ENCODE measurements at places on chromosomes 13 and 19.

- DNase-seq = no peak
These were observed 45.6 kb upstream of the MTIF3 start for GRCh38 chr13:27496006-27496405.

DNA sequence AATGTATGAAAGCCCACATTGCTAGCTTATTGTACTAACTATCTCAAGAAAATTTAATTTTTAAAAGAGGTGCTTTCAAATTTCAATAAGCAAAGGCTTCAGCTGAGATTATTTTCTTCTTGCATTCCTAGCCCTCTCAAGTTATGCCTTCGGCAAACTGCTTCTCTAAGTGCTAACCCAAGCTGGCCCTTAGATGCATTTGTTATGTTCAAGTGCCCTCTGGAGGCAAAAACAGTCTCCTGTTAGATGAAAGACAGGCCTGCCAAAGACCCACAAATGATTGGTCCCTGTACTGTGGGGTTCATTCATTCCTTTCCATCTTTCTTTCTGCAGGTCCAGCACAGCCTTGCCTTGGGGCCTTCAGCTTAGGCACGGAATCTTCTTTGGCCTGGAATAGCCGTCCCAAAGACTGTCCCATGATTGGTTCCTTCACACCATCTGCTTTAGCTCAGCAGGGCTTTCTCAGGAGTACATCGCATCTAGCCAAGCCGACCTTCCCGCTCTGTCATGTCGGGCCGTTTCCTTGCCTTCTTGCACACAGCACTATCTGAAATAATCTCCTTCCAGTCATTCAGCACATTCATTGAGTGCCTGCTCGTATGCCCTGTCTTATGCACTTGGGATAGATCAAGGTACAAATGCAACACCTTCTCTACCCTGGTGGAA lies 26.4 kb upstream of the TPTE2 start:
- peak; percentile 64 for DNase-seq

DNA sequence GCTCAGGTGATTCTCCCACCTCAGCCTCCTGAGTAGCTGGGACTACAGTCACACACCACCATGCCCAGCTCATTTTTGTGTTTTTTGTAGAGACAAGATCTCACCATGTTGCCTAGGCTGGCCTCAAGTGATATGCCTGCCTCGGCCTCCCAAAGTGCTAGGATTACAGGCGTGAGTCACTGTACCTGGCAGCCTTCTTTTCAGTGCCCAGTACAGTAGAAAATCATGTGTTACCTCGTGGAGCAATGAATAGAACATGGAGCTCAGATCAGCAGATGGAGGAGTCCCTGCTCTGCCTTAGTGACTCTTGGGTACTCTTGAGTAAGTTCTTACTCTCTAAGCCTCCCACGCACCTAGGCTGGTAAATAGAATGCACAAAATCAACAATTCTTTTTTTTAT lies 44.7 kb downstream of the THSD1 start:
- DNase-seq = peak; percentile 48

DNA sequence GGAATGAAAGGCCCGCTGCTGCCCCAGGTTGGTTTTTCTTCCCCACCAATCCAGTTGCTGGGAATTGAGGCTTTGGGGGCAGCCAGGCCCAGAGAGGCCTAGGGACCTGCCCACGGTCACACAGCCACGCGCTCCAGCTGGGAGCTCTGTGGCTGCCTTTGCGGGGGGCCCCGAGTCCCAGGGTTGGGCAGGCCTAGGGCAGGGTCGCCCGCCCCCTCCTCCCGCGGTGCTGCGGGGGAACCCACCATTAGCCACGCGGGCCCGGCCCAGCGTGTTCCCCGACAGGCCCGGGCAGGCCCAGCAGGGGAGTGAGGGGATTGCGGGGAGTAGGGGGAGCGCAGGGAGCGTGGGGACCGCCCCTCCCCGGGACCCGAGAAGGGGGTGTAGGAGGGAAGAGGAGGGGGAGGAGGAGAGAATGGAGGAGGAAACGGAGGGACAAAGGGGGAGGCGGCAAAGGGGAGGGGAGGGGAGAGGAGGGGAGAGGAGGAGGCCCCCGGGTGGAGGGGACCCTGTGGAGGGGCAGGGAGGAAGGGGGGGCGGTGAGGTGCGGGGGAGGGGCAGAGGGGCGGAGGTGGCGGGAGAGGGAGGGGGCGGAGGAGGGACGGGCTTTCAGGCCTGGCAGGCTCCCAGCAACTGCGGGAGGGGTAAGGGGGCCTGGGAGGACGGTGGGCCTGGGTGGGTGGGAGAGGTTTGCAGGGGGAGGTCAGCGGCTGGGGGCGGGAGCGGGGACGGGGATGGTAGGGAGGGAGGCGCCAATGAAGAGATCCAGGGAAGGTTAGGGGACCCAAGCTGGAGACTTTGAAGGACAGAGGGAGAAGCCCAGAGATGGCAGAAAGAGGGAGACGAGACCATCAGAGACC lies 12.9 kb upstream of the TLE2 start:
- DNase-seq = no peak

DNA sequence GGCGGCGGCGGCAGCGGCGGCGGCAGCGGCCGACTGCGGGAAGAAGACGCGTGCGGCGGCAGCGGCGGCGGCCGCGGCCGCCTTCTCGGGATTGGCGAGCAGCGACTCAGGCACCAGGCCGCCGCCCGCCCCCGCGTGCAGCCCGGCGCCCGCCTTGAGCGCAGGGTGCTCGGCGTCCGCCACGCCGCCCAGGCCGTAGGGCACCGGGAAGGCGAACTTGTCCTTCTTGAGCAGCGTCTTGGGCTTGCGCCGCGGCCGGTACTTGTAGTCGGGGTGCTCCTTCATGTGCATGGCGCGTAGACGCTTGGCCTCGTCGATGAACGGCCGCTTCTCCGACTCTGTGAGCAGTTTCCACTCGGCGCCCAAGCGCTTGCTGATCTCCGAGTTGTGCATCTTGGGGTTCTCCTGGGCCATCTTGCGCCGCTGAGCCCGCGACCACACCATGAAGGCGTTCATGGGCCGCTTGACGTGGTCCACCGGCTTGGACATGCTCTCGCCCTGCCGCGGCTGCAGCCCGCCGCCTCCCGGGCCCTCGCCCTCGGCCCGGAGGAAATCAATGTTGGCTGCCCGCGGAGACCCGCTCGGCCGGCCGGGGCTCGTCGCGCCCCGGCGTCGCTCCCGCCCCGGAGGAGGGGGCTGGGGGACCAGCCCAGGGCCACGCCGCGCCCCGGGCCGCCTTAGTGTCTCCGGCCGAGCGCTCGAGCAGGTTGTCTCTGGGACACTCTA lies 621 bp downstream of the SOX21 start:
- no peak for DNase-seq

- no peak for DNase-seq
These were observed 470.7 kb downstream of the ZNF536 start for GRCh38 chr19:30842926-30843325.

DNA sequence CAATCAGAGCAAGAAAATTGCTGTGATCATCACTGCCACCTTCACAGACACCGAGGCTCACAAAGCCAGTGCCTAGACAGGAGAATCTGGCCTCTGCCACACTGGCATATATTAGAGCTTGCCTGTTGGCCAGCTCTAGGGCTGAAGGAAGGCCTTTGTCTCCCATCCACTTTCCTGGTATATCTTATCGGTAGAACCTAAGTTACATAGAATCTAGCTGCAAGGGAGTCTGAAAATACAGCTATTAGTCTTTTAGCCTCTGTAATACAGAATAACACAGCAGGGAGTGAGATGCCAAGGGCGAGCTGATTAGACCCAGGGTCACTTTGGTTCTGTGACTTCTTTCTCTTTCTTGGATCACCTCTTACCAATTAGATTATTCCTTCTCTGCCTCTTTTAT lies 154.9 kb upstream of the KL start:
- no peak for DNase-seq

- DNase-seq = peak; percentile 88
These were observed 35.9 kb downstream of the RAB20 start for GRCh38 chr13:110525328-110526319.

DNA sequence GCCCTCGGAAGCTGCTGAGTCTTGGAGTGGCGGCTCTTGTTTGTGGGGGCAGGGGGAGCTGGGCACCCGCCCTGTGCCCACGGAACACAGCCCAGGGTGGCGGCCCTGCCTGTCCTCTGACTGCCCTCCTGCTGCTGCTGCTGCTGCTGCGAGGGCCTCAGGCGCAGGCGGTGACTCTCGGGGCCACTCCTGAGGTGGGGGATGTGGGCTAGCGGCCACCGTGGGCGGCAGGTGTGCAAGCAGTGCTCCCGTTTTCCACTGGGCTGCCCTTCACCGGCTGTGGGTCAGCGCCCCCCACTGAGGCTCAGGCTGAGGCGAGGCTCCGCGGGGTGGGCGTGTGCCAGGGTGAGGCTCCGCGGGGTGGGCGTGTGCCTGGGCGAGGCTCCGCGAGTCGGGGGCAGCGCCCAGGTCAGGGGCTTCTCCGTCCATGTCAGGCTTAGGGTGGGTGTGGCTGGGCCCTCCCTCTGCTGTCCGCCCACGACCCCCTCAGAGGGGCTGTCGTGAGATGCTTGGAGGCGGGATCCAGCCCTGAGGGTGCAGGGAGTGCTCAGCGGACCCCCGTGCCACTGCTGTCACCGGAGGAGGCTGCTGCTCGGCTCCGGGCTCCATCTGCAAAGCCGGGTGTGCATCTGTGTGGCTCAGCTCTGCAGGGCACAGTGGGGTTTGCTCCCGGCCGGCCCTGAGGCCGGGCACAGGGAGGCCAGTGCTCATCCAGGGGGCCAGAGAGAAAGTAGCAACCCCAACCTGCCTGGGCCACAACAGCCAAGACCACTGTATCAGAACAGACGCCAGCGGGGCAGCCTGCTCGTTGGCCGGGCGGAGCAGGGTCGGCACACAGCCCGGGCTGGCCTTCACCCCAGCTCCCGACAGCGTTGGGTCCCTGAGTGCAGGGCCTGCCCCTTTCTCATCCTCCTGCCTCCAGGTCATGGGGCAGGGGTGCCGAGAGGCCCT lies 14.5 kb downstream of the CSNK1G2 start:
- DNase-seq = no peak

GRCh38 chr19:45782820-45783785 lies 813 bp upstream of the DMPK start:
- peak; percentile 33 for DNase-seq

DNA sequence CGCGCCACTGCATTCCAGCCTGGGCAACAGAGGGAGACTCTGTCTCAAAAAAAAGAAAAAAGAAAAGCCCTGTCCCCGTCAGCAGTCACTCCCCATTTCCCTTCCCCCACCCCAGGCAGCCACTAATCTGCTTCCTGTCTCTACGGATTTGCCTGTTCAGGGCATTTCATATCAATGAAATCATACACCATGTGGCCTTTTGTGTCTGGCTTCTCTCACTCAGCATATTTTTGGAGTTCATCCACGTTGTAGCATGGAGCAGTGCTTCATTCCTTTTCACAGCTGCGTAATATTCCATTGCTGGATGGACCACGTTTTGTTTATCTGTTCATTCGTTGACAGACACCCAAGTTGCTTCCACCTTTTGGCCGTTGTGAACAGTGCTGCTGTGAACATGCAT lies 36.1 kb upstream of the KLF2 start:
- DNase-seq = no peak

- peak; percentile 3 for DNase-seq
These were observed 1937.3 kb downstream of the OLFM4 start for GRCh38 chr13:54965881-54966280.

- DNase-seq = no peak
These were observed 1.2 kb upstream of the ACP7 start for GRCh38 chr19:39082745-39083598.

DNA sequence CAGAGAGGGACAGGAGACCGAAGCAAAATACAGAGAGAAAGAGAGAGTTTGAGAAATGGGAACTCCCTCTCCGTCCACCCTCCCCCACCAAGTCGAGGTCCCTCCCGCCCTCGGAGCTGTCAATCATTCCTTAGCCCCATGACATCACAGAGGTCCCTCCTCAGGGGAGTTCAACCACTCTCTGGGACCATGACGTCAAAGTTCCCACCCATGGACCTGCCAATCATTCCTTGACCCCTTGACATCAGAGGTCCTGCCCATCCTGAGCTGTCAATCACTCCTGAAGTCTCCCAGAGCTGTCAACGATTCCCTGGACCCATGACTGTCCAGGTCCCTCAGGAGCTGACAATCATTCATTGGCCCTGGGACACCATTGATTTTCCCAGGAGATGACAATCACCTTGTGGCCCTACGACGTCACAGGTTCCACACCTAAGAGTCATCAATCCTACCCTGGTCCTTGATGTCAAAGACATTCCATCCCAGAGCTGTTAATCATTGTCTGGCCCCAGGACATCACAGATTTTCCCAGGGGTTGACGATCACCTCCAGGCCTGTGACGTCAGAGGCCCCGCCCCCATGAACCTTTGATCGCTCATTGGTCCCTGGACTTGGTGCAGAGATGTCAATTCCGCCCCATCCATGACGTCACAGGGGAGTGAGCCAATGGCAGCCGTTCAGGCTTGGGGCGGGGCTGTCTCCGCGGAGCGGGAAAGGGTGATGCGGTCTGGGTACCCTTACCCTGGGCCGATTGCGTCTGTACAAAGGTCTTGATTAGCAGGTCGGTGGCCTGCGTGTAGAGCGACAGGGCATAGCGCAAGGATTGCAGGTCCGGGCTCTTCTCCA lies 61.7 kb downstream of the COLGALT1 start:
- peak; percentile 66 for DNase-seq

GRCh38 chr13:45055198-45055901 lies 65.0 kb upstream of the GTF2F2 start:
- peak; percentile 91 for DNase-seq

- DNase-seq = no peak
These were observed 70.8 kb upstream of the FGF14 start for GRCh38 chr13:102472650-102473049.

DNA sequence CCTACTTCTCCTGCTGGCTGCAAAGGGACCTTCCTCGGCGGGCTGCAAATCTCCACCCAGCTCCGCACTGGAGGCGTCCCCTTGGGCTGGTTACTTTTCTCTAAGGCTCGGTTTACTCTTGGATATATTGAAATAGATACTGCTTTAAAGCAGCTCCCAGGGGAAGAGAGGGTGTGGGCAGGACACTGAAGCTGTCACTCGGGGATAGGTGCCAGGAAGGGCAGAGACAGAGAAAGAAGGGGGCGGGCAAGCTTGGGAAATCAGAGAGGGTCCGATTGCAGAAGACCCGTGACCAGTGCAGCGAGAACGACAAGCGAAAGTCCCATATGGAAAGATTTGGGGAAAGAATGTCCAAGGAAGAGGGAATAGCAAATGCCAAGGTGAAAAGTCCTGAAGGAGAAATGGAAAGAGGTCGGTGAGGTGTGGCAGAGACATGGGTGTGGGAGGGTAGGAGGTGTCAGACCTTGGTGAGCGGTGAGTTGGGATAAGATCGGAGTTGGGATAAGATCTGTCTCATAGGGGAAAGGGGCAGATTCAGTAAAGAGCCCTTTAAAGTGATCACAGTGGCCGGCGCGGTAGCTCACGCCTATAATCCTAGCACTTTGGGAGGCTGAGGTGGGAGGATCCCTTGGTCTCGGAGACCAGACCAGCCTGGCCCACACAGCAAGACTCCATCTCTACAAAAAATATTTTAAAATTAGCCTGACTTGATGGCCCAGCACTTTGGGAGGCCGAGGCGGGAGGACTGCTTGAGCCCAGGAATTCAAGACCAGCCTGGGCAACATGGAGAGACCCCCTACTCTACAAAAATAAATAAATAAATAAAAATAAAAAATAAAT lies 618 bp downstream of the THSD8 start:
- no peak for DNase-seq

Data from kidney tubule cell (primary cell).